ENCODE measurements at places on chromosomes 12 and 14.

DNA sequence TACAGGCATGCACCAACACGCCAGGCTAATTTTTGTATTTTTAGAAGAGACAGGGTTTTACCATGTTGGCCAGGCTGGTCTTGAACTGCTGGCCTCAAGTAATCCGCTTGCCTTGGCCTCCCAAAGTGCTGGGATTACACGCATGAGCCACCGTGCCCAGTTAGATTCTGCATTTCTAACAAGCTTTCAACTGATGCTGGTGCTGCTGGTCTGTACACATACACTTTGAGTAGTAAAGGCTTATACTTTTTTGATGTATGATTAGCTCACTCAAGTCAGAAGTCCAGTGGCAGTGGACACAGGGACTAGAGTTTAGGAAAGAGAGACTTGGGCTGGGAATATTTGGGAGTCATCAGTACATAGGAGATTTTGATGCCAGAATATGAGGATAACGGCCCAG, 2.2 kb upstream of the TBC1D15 start:
- no peak for DNase-seq

DNA sequence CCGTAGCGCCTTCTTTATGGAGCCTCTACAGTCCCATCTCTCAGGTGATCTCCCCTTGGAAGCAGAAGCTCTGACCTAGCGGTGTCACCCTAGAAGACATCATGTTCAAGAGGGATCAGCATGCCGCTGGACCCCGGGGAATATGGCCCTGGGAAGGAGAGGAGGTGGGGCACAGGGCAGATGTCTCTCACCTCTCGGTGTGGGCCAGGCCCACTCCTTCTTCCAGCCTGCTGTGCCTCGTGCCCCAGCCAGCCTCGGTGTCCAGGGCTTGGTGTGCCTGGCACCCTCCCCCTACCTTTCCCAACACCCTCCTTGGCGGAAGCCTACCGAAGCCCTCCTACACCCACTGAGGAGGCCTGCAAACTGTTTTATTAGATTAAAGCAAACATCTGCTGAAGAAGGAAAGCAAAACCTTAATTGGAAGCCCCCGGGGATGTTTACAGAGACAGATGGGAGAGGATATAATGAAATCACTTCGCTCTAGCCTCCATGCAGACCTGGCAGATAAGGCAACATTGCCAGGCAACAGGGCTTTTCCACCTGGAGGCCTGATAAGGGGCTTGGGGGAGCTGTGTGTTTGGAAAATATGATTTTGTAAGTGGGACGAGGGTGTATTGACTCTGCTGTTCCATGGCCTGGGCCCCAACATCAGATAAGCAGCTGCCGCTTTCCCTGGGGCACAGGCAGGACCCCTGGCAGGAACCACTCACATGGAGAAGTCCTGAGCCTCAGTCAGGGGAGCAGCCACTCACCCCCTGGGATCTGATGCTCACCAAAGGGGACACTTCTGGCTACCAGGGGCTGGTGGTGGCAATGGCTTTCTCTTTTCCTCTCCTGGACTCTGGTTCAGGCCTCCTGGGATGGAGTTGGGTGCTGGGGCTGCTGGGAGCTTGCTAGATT, 5.7 kb upstream of the CHGA start:
- no peak for DNase-seq

DNA sequence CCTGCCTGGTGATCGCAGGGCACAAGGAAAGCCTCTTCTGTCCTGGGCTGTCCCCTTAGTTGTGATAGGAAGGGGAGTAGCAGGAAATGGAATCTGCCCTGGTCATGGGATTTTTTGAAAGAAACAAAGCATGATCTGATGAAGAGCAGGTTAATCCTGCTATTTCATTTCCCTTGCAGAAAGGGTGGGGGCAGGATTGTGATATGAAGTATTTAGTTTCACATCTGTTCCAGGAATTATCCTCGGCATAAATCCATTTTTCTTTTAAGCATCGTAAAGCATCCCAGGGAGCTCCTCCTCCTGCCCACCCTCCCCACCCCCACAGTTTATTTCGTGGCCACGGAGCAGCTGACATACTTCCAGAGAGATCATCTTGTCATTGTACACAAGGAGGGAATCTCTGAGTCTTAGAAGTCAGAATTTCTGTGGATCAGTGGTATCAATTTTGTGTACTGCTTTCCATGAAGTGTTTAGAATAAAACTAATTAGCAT, 53.1 kb downstream of the TGFB3 start:
- no peak for DNase-seq

DNA sequence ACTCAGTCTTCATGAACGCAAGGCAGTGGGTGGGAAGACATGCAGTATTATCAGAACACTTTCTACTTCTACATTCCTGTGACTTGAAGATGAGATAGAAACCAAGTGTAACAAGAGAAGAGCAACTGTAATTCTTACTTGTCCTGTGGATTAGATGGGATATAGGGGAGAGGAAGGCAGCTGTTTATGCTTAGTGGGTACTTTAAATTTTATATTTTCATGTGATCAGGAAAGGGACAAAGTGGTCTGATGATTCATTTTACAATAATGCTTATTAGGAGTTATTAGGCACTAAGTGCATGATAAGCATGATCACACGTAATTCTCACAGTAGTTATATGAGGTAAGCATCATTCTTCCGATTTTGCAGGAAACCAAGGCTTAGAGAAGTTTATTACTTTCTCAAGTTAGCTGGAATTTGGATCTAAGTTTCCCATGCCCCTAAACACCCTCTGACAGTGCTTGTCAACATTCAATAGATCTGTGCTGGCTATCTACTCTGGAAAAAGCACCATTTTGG, 52.7 kb downstream of the PTGER2 start:
- DNase-seq: no peak

- peak; percentile 79 for DNase-seq
These were observed 2.5 kb downstream of the PTPN6 start for GRCh38 chr12:6953442-6954315.
